ENCODE measurements at places on chromosomes 5 and 9. TPM values are rescaled to one million over a fixed set of nuclear protein-coding genes. Genes with fewer than 3 reads are reported as not detected.
A peak's percentile ranks its signal among the peaks of the same experiment; 100 is the strongest.

The DIPK1B gene
- 26.7 TPM for total RNA-seq

The AJM1 gene
- 4.3 TPM for total RNA-seq

The FOXD4L4 gene
- total RNA-seq = 0.21 TPM

The CCIN gene
- total RNA-seq = 0.89 TPM

The SURF4 gene
- total RNA-seq = 144 TPM

The LECT2 gene
- total RNA-seq = not detected

The FOXD4L5 gene
- 0.25 TPM for total RNA-seq

The CDX1 gene
- total RNA-seq = 0.43 TPM

The ANKRD31 gene
- total RNA-seq = 0.51 TPM

The IL13 gene
- not detected for total RNA-seq

The ARSI gene
- 15.4 TPM for total RNA-seq

The SLC6A3 gene
- 0.85 TPM for total RNA-seq

The SLC45A2 gene
- 0.40 TPM for total RNA-seq

The TTLL11 gene
- total RNA-seq = 7.8 TPM

DNA sequence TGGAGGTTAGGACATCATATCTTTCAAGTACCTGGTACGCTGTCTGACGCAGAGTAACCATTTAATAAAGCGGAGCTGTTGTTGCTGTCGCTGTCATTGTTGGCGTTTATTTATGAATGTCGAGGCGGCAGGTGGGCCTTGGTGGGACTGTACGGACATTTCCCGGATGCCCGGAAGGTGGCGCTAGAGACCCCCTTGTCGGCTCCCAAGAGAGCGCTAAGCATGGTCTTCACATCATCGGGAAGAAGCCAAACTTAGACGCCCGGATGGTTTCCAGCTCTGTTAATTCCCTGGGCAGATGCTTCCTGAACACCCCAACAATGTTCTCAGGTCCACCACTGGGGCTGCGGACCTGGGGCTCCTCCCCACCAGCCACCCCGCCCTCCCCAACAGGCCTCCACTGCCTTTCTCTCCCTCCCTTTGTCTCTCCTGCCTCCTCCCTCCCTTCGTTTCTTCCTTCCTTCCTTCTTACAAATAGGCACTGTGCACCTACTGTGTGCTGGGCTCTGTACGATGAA is 54.1 kb downstream of the DUSP1 start:
- H3K27me3 ChIP-seq = no peaks in the 10 kb centered on the region
- H3K27ac ChIP-seq = no peak overlapping the region

GRCh38 chr5:42811591-42812446 is at the start of gene SELENOP:
Gene SELENOP (minus strand): TSS chr5:42811892. CDS start chr5:42808353, 3,539 bp downstream.
- H3K27me3 ChIP-seq = no peaks in the 10 kb centered on the region
- no peaks in the 10 kb centered on the region for H3K4me1 ChIP-seq
- H3K36me3 ChIP-seq = no peaks in the 10 kb centered on the region

- H3K36me3 ChIP-seq = no peaks in the 10 kb centered on the region
- no peak for DNase-seq
- no peaks in the 10 kb centered on the region for H3K27me3 ChIP-seq
- no peak overlapping the region for H3K27ac ChIP-seq
- no peak overlapping the region for H3K4me3 ChIP-seq
Observed at GRCh38 chr5:148899993-148900392, 73.6 kb downstream of the ADRB2 start.

DNA sequence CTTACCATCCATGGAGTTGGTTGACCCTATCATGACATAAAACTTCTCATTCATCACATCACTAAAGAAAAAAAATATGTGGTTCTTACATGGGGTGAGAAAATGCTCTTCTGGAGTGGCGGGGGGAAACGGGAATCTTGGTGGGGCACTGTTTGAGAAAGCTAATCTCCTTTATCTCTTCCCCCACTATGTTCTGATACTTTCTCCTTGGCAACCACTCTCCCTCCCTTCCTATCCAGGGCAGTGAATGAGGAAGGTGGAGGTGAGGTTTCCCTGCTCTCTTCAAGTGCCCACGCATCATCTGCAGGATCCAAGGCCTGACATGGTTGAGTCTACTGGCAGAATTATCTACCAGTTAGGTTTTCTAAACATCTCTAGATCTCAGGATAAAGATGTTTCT is 220.8 kb upstream of the TBCA start:
- no peak overlapping the region for H3K4me3 ChIP-seq
- H3K27ac ChIP-seq = no peak overlapping the region
- H3K27me3 ChIP-seq = no peaks in the 10 kb centered on the region
- H3K36me3 ChIP-seq = no peaks in the 10 kb centered on the region
- no peaks in the 10 kb centered on the region for H3K4me1 ChIP-seq
- DNase-seq = no peak

DNA sequence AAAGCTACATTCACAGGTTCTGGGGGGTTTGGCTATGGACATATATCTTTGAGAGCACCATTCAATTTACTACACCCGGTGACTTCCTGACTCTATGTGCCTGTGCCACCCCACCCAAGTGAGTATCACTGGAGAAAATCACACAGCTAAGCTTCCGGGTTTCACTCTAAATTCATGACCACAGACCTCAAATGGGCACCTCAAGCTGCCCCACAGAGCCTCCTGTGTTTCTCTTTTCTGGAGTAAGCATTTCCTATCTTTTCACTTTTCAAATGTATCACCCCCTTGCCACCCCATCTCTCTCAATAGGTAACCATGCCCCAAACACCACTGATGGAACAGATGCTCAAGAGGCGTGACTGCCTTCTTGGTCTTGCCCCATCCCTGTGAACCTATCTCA is 49.2 kb upstream of the NEK6 start:
- H3K4me3 ChIP-seq = no peak overlapping the region
- no peaks in the 10 kb centered on the region for H3K4me1 ChIP-seq
- H3K27me3 ChIP-seq = no peaks in the 10 kb centered on the region

- no peaks in the 10 kb centered on the region for H3K36me3 ChIP-seq
- H3K27me3 ChIP-seq = no peaks in the 10 kb centered on the region
- no peak overlapping the region for H3K4me3 ChIP-seq
- peaks cover 7% of the 10 kb centered on the region for H3K4me1 ChIP-seq
- DNase-seq = no peak
Observed at GRCh38 chr5:170486371-170486770, 17.4 kb upstream of the KCNIP1 start.

DNA sequence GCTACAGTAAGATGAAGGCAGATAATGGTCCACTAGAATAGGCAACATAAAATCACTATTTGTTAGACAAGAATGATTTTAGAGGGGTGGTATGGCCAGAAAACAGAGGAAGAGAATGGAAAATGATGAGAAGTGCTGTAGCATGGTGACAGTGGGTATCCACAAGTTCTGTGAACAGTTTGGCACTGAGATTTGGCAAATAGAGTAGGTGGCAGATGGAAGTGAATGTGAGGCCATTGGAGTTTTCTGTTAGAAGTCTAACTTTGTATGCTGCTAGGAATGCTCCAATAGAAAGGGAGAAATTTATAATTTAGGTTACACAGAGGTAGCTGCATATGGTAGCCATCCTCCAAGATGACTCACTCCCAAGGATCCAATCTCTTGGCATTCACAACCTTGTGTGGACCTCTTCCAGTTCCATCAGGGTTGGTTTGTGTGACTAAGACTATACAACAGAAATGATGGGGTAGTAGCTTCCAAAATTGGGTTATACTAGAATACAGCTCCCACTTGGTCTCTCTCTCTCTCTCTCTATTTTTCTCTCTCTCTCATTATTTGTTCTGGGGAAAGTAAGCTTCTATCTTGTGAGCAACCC is 646.9 kb upstream of the ZNF608 start:
- H3K4me1 ChIP-seq = no peaks in the 10 kb centered on the region
- H3K4me3 ChIP-seq = no peak overlapping the region
- no peak for DNase-seq
- no peaks in the 10 kb centered on the region for H3K27me3 ChIP-seq

DNA sequence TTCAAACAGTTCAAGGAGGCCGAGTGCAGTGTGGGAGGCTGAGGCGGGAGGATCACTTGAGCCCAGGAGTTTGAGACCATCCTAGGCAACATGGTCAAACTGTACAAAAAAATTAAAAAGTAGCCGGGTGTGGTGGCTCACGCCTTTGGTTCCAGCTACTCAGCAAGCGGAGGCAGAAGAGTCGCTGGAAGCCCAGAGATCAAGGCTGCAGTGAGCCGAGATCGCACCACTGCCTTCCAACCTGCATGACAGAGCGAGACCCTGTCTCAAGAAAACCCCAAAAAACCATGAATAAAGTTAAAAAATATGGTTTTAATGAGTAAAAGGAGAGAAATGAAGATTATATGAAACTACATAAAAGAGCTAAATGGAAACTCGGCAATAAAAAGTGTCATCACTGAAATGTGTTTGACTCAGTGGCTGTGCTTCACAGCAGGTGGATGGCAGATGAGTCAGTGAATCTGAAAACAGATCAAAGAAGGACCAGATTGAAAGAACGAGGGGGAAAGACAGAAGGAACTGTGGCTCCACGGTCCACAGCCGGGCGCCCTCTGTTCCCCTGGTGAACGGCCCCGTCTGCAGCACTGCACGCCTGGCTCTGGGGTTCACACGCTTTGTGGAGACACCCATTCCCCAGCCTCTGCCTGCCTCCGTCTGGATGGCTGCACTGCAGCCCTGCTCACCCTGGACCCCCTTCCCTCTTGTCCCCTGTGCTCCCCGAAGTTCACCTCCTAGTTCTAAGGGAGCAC is 25.1 kb downstream of the EXD3 start:
- no peak overlapping the region for H3K27ac ChIP-seq
- no peak overlapping the region for H3K4me3 ChIP-seq
- H3K27me3 ChIP-seq = no peaks in the 10 kb centered on the region
- H3K4me1 ChIP-seq = peaks cover 3% of the 10 kb centered on the region

GRCh38 chr5:153813901-153814300 is 224.8 kb downstream of the FAM114A2 start:
- H3K36me3 ChIP-seq = no peaks in the 10 kb centered on the region
- H3K27me3 ChIP-seq = no peaks in the 10 kb centered on the region
- DNase-seq = no peak
- no peaks in the 10 kb centered on the region for H3K4me1 ChIP-seq

GRCh38 chr5:177353093-177353492 is 1.6 kb upstream of the LMAN2 start:
- H3K36me3 ChIP-seq = peaks cover 6% of the 10 kb centered on the region
- peaks cover 8% of the 10 kb centered on the region for H3K4me1 ChIP-seq
- peaks cover 2% of the 10 kb centered on the region for H3K27me3 ChIP-seq
- H3K4me3 ChIP-seq = no peak overlapping the region

GRCh38 chr9:130219661-130220096 is 45.9 kb upstream of the HMCN2 start:
- H3K27me3 ChIP-seq = no peaks in the 10 kb centered on the region
- no peak for DNase-seq
- H3K4me1 ChIP-seq = peaks cover 5% of the 10 kb centered on the region
- H3K4me3 ChIP-seq = no peak overlapping the region
- H3K27ac ChIP-seq = no peak overlapping the region

GRCh38 chr5:65066387-65067146 is 297.8 kb downstream of the CWC27 start:
- peaks cover 9% of the 10 kb centered on the region for H3K4me1 ChIP-seq
- H3K36me3 ChIP-seq = no peaks in the 10 kb centered on the region
- no peak overlapping the region for H3K27ac ChIP-seq

DNA sequence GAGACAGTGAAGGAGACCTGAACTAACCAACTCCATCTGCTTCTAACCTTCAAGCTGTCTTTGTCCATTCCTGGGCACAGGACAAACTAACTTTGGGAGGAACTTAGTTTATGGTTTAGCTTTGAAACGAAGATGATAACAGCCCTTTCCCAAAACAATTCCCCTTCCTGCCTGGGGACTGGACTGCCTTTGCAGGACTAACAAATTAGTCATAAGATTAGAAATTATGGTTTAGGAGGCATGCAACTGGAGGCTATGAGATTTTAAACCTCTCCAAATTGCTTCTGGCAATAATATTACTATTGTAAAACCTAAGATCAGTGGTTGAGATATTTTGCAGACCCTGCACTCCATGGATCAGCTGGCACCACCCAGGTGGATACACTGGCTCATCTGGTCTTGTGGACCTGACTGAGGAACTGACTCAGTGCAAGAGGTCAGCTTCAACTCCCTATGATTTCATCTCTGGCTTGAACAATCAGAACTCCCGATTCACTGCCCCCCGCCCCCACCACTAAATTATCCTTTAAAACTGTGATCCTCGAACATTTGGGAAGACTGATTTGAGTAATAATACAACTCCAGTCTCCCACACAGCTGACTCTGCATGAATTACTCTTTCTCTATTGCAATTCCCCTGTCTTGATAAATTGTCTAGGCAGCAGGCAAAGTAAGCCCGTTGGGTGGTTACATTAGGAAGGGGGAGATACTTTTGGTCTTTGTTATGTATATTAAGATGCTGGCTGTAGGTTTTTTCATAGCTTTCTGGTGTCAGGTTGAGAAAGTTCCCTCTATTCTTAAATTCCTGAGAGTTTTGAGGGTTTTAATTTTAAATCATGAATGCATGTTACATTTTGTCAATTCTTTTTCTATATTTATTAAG is 213.3 kb downstream of the TSSK1B start:
- no peaks in the 10 kb centered on the region for H3K27me3 ChIP-seq
- peak overlapping the region; percentile 55 for H3K27ac ChIP-seq
- no peak for DNase-seq
- H3K4me3 ChIP-seq = no peak overlapping the region
- H3K4me1 ChIP-seq = peaks cover 35% of the 10 kb centered on the region

DNA sequence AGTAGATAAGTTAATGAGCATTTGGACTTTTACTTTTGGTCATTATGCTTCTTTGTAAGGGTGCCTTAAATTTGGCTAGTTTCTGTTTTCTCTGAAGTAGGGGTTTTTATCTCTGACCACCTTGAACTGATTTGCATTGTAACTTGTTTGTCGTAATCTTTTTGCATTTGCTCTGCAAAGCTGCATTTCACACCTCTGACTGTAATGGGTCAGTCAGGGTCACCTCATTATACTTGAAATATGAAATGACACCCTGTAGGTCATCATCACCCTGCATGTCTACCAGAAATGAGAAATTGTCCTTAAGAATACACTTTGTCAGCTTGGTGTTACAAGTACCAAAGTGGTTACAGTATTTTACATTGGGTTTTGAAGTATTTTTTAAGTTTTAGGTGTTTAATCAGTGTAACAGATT is 74.0 kb downstream of the KCNN2 start:
- H3K4me3 ChIP-seq = no peak overlapping the region
- H3K27ac ChIP-seq = no peak overlapping the region
- no peaks in the 10 kb centered on the region for H3K36me3 ChIP-seq
- no peaks in the 10 kb centered on the region for H3K4me1 ChIP-seq
- no peak for DNase-seq
- H3K27me3 ChIP-seq = no peaks in the 10 kb centered on the region

GRCh38 chr9:86253577-86253976 is 5.9 kb downstream of the C9orf153 start:
- no peak overlapping the region for H3K4me3 ChIP-seq
- no peak for DNase-seq
- peaks cover 4% of the 10 kb centered on the region for H3K36me3 ChIP-seq
- peaks cover 23% of the 10 kb centered on the region for H3K4me1 ChIP-seq
- H3K27ac ChIP-seq = no peak overlapping the region
- no peaks in the 10 kb centered on the region for H3K27me3 ChIP-seq

GRCh38 chr9:101814064-101814463 is 75.6 kb upstream of the GRIN3A start:
- no peaks in the 10 kb centered on the region for H3K4me1 ChIP-seq
- no peaks in the 10 kb centered on the region for H3K36me3 ChIP-seq
- no peak overlapping the region for H3K4me3 ChIP-seq
- no peak overlapping the region for H3K27ac ChIP-seq

- H3K27me3 ChIP-seq = peaks cover 4% of the 10 kb centered on the region
- peaks cover 4% of the 10 kb centered on the region for H3K4me1 ChIP-seq
- H3K4me3 ChIP-seq = peak within 1 kb of the TSS; percentile 79
- no peaks in the 10 kb centered on the region for H3K36me3 ChIP-seq
- peak within 1 kb of the TSS; percentile 91 for H3K27ac ChIP-seq
Observed at GRCh38 chr9:21802418-21803000, at the start of gene MTAP. Gene MTAP (plus strand): TSS chr9:21802636. CDS start chr9:21802749, 113 bp downstream.

GRCh38 chr9:91256235-91256634 is 105.5 kb downstream of the AUH start:
- no peaks in the 10 kb centered on the region for H3K36me3 ChIP-seq
- H3K4me1 ChIP-seq = peaks cover 1% of the 10 kb centered on the region
- DNase-seq = no peak
- no peak overlapping the region for H3K4me3 ChIP-seq
